ENCODE measurements at places on chromosomes 13 and 19.

DNA sequence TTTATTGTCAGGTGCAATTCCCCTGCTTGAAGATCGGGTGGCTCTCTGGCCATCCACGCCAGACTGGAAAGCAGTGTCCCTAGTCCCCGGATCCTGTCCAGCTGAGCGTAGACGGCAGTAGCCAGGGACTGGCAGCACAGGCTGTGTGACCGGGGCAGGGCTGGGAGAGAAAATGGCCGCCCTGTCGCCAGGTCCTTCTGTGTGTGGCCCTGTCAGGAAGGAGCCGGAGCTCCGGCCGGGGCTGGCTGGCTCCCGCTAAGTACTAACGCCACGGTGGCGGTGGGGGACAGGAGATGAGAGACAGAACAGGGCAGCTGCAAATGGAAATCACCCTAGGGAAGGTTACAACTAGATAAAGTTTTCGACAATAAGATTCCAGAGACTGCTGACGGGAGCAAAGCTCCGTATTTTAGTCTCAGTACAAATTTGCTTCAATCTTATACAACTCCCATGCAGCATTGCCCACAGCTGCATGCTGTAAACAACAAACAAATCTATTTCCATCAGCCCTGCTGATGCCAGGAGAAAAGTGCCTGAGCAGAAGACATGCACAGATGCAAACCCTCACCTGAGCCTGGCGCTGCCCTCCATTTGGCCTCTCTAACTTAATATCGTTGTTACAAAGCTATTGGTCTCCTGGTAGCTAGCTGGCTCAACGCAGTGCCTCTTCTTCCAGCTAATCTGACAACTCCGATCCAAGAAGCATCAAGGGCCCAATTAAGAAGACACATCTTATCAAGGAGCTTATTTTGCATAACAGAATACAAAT is 253.0 kb downstream of the TSHZ3 start:
- no peak for DNase-seq

DNA sequence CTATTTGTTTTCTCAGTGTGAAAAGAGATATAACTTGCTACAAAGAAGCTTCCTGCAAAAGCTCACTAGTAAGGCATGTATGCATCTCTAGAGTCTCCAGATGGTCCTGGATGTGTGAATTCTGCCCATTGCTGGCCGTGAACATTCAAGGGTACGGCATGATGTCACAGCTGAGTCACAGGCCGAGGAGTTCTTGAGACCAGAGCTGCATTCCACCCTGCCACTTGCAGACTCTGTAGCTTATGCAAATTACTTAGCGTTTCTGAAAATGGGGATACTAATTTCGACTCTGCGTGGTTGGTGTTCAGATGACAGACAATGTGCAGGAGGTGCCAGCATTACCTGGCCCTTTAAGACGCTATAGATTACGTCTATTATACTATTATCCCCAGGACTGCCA is 470.7 kb downstream of the ZNF536 start:
- DNase-seq = no peak

DNA sequence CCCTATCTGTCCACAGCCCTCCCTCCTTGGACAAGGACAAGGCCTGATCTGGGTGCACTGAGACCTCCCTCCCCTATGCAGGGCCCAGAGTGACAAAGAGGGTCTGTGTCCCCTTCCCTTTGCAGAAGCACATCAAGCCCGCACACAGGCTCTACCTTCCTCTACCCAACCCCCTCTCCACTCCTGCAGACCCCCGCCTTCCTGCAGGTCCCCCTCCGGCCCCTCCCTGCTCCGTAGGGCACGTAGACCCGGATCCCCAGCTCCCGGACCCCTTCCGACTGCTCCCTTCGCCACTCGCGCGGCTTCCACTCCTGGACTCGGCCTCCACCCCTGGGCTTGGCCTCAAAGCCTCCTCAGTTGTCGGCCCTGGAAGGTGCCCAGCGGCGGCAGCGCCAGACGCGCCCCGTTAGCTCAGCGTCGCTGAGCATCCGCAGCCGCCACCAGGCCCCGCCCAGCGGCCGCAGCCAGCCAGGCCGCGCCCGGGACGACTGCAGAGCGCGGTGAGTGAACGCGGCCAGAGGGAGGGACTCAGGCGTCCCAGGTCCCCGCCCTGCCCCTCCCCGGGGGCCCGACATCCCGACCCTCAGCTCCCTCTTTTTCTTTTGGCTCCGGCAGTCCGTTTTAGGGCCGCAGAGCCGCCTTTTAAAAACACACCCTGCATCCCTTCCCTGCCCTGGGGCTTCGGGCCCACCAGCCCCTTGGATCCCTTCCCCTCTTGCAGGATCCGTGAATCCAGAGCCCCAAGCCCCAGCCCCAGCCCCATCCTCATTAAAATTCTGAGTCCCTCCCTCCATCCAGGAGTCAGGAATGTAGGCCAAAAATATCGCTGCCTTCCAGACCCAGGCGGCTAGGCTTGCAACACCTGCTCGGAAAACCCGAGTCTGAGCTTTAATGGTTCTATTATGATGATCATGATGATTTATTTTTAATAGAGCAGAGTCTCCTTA is 1.5 kb upstream of the MYADM start:
- DNase-seq = peak; percentile 47

DNA sequence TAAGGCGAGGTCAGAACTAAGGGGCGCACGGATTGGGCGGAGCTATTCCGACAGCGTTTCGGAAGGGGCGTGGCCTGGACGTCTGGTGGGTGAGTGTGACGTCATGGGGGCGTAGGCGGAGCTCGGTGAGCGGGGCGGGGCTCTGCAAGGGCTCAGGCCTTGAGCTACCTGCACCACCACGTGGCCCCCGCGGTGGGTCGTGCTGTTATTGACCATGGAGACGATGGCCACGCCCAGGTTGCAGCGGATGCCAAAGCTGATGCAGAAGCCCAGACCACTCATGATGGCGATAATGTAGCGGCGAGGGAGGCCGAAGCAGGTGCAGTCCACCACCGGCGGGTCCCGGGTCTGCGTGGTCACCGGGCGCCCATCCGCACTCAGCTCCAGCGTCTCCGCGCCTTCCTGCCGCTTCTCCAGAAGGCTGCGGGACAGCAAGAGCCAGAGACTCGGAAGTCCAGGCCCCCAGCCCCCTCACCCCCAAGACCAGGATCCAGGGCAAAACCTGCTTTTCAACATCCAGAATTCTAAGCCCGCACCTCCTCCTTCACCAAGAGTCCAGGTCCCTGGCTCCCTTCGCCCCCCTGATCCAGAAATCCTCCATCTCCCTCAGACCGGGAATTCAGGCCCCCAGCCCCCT is 4.8 kb downstream of the SLC17A7 start:
- no peak for DNase-seq

DNA sequence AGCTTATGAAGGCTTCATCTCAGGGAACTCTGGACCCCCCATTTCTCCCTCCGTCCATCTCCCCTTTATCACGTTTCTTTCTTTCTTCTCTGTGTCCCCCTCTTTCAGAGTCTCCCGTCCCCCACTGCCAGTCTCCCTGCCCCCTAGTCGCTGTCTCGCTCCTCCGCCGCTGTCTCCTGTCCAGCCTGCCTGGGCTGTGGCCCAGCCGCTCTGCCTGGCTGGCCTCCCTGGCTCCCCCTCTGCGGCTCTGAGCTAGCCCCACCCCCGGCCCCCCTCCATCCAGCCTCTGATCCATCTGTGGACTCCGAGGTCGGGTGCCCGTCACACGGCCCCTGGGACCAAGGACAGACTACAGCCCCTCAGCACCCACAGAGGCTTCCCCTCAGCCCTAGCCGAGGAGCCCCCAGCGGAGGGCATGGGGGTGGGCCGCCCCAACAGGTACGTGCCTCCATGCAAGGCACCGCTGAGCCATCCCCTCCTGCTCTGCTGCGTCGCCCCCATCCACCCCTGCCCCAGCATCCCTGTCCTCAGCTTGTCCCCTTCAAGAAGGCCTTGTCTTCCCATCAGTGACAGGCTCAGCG is 1.1 kb upstream of the KCNJ14 start:
- DNase-seq = no peak

GRCh38 chr13:26914148-26914547 is 153.6 kb upstream of the GPR12 start:
- no peak for DNase-seq

GRCh38 chr13:99955107-99955746 is 16.3 kb downstream of the ZIC5 start:
- DNase-seq = no peak

GRCh38 chr19:12194827-12195731 is 32.2 kb downstream of the ZNF136 start:
- peak; percentile 34 for DNase-seq

- DNase-seq = no peak
These were observed 1.9 kb downstream of the ADAT3 start for GRCh38 chr19:1906985-1907562.

- DNase-seq = no peak
These were observed 81.8 kb downstream of the GGACT start for GRCh38 chr13:100506600-100507422.

- DNase-seq = no peak
These were observed 38.3 kb downstream of the SOX1 start for GRCh38 chr13:112105244-112105681.

DNA sequence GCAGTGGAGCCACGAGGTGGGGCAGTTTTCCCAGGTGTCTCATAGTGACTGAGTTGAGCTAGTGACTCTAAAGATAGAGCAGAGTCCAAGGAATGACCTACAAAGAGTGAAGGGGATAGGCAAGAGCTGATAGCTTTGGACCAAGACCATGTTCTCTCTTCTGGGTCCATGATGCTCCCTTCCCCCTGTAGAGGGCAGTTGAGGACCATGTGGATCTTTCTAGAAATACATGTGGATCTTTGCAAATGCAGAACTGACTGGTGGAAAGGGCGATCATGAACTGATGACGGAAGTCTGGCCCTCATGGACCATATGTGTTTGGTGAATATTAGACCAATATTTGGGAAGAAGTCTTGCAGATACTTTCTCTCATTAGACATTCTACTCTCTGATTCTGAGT is 6.9 kb downstream of the PSG1 start:
- DNase-seq = no peak

DNA sequence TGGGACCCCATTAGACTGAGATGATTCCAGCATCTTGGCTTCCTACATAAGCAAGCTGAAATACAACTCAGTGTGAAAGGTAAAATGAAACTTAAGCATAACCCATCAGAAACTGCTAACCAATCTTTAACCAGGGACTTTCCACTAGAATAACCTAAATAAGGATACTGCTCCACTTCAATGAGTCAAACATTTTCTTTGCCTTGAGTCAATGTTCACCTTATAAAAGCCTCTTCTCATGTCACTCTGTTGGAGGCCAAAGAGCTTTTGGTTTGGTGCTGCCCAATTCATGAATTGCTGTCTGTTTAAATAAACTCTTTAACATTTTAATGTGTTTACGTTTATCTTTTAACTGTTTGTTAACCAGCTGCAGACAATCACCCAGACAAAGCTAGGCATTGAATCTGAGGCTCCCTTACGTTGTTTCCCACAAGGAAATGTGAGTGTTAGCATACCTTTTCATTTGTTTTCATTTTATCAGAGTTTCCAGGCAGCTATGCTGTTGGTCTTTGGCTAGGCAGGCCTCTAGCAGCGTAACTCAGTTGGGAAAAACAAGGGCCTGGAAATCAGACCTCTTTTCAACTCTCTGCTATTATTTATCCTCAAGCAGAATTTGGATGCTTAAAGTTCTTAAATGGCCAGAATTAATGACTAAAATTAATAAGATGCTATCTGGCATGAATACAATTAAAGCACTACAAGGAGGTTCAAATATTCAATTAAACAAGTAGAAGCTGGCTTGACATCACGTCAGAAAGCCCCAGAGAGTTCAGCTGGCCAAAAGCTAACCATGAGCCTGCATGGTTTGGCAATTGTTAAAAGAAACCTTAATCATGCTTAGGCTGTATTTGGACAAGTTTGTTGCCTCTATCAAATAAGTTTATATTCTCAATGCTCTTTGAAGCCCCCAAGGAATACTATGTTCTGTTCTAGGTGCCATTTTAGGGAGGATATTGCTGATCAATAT is 200.2 kb downstream of the DCLK1 start:
- DNase-seq = no peak

DNA sequence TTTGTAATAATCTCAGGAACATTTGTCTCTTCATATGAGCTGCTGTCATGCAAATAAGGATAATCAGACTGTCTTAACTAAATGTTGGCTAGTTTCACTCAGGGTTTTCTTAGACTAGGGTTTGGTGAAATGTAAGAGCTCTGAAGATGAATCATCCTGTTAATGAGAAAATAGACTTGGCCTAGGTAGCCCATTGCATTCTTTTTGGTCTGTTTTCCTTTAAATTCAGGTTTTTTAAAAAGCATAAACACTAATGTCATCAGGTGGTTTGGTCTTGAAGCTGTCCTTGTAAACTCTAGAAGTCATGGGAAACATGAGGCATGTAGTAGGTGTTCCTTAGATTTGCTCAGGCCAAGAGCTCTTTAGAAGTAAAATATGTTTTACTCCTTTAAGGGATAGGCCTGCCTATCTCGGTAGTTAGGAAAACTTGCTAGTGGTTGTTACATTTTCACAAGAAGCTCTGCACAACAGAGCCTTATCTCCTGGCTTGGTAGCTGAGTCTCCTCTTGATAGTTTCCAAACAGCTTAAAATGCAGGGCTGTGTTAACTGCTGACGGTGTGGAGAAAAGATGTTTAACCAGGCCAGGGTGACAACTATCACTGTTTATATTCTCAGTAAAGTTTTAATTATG is 62.0 kb upstream of the C1QTNF9B start:
- no peak for DNase-seq

DNA sequence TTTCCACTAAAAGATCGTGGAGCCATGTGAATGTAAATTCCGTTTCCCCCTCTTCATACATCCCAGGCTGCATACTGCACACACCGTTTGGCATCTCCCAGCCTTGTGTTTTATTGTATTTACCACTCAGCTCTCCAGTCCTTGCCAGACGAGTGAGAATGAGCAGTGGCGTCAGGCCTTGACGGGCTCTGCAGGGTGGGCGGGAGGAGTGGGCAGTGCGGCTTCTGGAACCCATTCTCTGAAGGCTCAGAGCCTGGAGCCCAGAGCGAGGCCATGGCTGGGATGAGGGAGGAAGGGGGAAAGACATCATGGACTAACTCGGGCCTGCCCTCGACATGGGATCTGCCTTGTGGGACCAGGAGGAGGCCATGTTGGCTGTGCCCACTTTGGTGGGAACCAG is 25.1 kb downstream of the BICRA start:
- no peak for DNase-seq

GRCh38 chr13:21008026-21008425 is 53.4 kb downstream of the LATS2 start:
- DNase-seq = no peak

GRCh38 chr19:17402982-17403855 is 2.2 kb downstream of the BST2 start:
- DNase-seq = no peak
